COR-L47 (cell line): ENCODE measurements at places on chromosomes 6 and 20.

DNA sequence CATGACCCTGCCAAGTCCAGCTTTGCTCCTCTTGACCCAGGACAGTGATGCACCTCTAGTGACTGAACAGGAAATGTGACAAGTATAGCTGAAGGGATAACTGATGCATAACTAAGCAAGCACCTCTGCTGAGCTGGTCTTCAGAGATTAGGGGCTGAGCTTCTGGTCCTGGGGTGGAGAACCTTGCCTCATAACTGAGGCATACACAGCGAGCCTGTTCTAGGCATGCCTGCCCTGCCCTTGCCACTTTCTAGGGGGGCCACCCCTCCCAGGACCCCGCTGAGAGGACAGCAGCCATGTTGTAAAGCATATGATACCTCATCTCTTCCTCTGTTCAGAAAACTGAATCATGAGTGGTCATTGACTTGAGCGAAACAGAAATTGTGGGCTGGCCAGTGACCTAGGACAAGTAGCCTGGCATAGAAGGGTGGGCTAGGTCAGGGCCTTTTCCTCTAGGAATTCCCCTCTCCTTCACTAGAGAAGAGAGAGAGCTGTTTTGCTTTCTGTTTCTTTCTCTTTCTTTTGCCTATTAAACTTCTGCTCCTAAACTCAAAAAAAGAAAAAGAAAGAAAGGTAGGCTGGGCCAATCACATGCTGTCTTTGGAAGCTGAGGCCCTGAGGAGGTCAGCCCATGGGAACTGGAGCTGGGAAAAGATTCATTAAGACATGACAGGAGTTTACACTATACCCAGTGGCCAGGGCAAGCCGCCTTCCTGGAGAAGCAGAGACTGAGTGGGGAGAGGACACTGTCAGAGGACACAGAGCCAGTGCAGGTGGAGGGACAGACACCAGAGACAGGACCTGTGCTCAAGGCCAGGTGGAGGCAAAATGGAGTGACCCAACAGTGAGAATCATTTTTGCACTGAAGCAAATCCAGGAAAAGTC is 23.1 kb downstream of the ALDH5A1 start:
- no peak for DNase-seq

DNA sequence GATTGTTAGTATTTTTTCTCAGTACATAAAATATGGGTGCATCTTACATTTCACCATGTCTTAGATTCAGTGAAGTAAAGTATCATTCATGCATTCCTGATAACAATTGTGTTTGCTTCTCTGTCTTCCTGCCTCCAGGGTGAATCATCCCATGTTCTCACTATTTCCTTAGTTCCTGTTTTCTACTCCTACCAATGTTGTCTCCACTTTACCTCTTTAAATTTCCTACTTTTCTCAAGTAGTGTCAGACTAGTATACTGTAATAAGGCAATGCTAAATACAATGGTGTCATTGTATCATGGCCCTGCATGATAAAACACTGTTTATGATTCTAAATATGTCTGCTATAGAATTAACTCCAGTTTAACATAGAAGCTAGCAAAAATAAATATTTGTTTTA is 37.4 kb upstream of the GABRR1 start:
- DNase-seq = no peak

GRCh38 chr6:142757852-142758628 is 186.9 kb downstream of the HIVEP2 start:
- DNase-seq = no peak

DNA sequence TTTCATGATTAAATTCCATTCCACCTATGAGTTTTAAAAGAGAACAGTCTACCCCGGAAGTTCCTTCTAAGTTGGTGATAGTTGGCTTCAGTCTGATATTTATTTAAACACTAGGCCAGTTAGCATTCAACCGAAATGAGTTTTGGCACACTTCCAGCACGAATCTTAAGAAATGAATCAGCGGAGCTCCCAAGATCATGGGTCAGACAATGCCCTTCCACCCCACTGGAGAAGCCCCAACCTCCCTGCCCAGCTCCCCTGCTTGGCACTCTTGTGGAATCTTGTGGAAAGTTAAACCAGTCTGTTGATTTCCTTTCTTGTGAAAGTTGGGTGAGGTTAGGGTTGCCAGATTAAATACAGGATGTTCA is 64.3 kb downstream of the MKKS start:
- no peak for DNase-seq

DNA sequence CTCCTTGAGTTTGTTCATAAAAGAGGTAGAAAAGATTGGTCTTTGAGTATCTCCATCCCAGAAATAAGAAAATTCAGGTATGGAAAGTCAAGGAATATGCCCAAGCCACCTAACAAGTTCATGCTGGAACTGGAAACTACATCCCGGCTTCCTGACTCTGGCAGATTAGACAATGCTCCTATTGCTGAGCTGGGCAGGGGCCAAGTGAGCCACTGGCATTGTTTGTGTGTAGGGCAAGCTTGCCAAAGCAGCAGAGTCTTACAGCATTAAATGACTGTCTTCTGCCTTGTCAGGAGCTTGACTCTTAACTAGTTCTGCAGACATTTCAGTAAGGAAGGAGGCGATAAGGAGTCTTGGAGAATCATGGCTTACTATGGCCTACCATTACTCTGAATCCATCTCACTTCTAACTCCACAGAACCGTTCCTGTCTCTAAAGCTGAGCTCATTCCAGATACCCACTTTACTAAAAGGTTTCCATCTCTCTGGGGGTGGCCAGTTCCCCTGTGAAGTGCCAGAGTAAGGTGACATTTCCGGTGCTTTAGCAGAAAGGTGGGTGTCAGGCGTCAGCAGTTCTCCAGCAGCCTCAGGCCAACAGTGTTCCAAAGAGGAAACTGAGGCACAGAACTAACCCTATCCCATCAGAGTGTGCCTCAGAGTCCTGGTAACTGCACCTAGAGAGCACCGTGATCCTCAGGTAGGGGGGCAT is 30.1 kb downstream of the PRDM1 start:
- peak; percentile 1 for DNase-seq

GRCh38 chr6:35007016-35007415 is 118.0 kb downstream of the ANKS1A start:
- no peak for DNase-seq

DNA sequence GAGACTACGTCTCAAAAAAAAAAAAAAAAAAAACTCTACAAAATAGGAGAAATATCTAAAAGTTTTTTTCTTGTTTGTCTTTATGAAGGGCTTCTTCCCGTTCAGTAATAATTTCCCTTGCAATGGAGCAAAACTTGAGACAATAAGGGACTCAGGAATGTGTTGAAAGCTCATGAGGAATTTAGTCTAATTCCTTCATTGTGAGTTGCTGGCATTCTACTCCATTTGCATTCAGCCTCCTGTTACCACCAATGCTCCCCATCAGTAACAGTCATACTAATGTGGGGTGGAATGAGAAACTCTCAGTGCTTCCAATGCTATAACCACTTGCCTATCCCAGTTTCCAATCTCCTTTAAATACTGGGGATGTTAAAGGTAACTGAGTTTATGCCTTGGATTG is 576.7 kb upstream of the AGPAT4 start:
- no peak for DNase-seq

DNA sequence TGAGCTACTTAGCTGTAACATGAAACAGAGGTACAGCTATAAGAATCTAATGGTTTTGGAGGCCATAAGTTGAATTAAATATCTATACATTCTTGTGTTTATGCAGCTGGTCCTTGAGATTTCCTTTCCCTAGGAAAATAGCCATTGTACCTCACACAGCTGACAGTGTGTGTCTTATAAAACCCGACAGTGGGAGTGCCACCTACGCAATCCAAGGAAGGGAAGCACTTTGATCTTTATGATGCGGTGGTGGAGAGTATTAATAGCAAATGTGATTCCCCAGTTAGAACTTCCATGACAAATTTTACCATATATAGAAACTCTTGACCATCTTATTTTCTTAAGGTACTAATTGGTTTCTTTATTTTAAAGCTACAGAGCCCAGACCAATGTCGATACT is 149.5 kb downstream of the TMEM200A start:
- DNase-seq = no peak

- no peak for DNase-seq
Measured at GRCh38 chr6:34901930-34902329, 12.9 kb downstream of the ANKS1A start.

DNA sequence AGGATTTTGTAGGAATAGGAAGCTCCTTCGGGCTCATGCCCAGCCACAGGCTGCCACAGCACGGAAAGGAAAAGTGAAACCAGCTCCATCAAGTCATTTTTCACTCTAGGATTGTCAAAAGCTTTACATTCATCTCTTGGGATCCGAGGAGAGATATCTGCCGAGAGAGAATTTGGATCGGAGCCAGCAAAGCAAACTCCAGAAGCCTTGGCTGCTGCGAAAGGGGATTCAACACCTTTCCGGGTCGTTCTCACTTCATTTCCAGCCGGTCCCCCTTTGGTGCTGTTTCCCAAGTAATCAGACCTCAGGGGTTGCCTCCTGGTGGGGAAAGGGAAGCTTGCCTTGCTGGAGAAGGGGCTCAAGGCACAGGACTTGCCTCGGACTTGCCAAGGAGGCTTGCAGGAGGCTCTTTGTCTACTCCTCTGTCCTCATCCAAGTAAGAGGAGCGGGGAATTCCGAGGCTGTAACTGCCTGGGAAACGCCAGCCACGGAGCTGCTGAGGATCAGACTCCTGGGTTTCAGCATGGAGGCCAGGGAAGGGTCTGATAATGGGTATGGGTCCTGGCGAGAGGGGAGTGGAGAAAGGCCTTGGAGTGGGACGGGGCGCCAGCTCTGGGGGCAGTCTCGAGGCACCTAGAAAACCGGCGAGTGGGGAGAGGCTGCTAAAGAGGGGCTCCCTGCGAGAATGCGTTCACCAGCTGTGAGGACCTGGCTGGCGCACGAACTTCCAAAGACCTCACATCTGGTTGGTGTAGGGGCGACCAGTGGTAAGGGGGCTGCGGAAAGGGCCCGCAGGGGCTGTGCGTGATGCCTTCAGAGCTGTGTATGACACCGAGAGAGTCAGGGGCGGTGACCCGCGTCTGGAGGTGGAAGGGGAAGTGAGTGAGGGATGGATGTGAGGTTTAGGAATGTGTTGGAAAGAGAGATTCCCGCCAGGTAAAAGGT is 702 bp downstream of the ETV7 start:
- peak; percentile 49 for DNase-seq

- DNase-seq = no peak
Measured at GRCh38 chr6:68726992-68727391, 91.9 kb downstream of the ADGRB3 start.

- DNase-seq = peak; percentile 97
Measured at GRCh38 chr6:15948930-15949900, 179.7 kb upstream of the MYLIP start.

DNA sequence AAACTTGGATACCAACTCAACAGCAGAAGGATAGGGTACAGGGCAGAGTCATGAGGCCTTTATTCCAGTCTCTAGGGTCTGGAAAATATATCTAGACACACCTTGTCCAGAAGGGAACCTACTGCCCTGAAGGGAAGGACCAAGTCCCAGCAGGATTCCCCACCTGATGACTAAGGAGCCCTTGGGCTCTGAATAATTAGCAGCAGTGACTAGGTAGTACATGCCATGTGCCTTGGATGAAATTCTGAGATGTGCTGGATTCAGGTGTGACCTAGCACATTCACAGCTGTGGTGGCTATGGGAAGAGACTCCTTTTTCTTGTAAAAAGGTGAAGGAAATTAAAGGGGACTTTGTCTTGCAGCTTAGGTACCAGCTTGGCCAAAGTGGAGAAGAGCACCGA is 364.3 kb upstream of the PTCHD4 start:
- no peak for DNase-seq

GRCh38 chr6:124888581-124889371 is 73.5 kb upstream of the RNF217 start:
- no peak for DNase-seq

DNA sequence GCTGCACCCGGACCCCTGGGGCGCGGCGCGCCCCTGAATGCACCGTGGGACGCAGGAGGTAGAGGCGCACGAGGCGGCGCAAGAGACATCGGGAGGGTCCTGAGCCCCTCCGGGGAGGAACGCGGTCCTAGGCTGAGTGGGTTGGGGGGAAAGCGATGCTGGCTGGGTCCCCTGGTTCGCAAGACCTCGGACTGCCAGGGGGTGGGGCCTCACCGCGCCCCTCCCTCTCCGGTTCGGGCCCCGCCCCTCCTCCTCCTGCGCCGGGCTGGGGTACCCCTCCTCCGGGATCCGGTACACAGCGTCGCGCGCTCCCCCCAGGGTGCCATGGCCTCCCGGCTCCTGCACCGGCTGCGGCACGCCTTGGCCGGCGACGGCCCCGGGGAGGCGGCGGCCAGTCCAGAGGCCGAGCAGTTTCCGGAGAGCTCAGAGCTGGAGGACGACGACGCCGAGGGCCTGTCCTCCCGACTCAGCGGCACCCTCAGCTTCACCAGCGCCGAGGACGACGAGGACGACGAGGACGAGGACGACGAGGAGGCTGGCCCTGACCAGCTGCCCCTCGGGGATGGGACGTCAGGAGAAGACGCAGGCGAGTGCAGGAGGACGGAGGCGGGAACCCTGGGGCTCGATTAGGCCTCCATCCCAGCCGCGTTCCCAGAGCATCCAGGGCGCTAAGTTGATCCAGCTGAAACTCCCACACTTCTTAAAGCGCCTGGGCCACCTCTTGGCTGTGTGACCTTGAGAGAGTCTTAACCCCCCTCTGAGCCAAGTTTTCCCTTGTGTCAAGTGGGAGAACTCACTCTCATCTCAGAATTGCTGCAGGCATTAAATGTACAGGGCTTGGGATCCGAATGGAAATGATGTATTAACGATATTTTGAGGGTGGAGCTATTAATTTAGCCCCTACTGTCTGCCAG is 541 bp downstream of the SNX21 start:
- DNase-seq = no peak

DNA sequence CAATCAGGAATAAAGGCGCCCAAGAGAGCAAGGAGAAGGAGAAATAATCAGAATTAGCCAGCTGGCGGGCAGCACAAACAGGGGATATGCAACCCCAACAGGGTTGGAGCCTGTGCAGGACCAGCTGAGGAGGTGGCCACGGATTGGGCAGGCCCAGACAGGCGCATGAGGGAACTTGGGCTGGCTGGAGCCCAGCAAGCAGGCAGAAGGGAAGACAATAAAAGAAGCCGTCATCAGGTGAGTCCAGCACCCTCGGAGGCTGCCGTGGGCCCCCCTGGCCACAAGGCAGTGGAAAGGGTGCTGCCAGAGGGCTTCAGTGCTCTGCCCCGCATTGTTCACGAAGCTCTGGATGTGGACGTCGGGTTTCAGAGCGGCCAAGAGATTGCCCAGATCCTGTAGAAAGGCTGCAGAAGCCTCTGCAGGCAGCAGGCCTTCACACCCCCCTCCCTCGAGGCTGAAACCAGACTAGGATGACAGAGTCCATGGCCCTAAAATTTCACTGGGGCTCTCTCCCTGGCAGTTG is 28.4 kb upstream of the MAFB start:
- DNase-seq = no peak

DNA sequence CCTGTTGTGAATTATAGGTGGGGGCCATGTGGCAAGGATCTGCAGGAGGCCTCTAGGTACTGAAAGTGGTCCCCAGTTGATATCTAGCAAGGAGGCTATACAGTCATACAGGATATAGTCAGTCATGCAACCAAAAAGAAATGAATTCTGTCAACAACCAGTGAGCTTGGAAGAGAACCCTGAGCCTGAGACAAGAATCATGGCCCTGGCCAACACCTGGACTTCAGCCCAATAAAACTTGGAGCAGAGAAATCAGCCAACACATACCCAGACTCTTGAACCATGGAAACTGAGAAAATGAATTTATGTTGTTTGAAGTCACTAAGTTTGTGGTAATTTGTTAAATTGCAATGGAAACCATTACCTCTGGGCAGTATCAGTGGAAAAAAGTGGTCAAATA is 370.2 kb downstream of the KIF16B start:
- DNase-seq = no peak

GRCh38 chr6:133804265-133804664 is 84.6 kb upstream of the TCF21 start:
- no peak for DNase-seq

GRCh38 chr20:1924910-1925861 is 30.0 kb downstream of the SIRPA start:
- DNase-seq = no peak
